Pulmonary artery endothelial cell (primary cell): ENCODE measurements at places on chromosomes 3 and 15. TPM values are rescaled to one million over a fixed set of nuclear protein-coding genes. Genes with fewer than 3 reads are reported as not detected.

DNA sequence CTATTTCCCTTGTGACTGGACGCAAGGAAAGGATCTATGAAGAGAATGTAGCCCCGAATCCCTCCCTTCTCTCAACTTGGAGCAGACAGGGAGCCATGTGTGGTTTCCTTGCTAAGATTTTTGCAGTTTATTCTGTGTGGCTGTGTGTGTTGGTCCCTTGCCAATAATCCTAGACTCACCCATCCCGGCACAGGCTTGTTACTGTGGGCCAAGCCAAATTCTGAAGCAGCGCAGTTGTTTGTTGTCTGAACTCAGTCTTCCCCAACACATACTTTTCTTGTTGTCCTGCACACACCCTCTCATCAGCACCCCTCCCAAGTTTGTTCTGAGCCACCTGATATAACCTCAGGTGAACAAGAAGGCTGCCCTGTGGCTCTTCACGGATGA is 193.3 kb upstream of the CTDSPL start:
- no peak for DNase-seq

The CLDN18 gene
- total RNA-seq = not detected in 2 replicates

DNA sequence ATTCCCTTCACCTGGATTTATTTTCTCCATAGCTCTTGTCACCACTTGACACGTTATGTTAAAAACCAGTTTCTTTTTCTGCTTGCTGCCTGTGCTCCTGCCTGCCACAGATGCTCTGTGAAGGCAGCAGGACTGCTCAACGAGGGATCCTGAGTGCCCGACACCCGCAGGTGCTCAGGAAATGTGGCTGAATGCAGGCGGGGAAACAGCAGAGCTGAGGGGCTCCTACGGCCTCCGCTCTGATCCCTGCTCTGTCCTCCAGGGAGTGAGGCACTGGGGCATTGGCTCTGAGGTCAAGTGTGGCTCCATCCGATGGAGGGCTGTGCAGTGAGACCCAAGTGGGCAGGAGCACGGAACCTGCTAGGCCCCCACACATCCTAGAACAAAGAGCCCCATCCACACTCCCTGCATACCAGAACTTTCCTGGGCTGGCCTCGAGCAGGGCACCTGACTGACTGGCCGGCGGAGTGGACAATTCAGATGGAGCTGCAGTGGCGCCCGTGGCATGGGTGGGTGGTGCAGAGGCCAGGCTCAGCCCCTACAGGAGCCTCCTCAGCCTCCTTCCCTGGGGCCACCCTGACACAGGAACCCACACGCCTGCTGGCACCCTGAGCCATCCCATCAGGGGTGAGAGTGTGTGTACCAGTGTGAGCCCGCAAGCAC is 27.9 kb downstream of the IQSEC1 start:
- DNase-seq = no peak

DNA sequence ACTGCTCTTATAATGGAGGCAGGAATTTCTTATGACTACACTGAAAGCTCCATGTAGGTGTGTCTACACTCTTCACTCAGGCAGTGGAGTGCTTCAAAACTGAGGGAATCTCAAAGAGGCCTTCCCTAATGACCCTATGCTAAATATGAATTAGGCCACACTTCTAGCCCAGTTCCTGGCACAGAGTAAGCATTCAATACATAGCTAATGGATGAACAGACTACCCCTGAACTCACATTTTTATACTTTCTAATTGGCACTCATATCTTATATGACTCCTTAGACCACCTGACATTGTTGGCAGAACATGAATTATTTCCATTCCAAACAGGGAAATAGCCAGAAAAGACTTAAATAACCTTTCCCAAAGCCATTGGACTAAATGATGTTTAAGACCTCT is 3.4 kb downstream of the RARRES1 start:
- no peak for DNase-seq

The GCSAM gene
- not detected in 2 replicates for total RNA-seq

GRCh38 chr3:156469456-156469855 is 85.5 kb downstream of the SSR3 start:
- no peak for DNase-seq

The SCN10A gene
- 0.11 and 0.20 TPM in 2 replicates for total RNA-seq

- DNase-seq = no peak
These were observed 22.0 kb upstream of the BCL2L10 start for GRCh38 chr15:52134502-52135144.

- no peak for DNase-seq
These were observed 160.5 kb upstream of the ADAMTS9 start for GRCh38 chr3:64848127-64848800.

- no peak for DNase-seq
These were observed 22.3 kb upstream of the SLMAP start for GRCh38 chr3:57733790-57734189.

DNA sequence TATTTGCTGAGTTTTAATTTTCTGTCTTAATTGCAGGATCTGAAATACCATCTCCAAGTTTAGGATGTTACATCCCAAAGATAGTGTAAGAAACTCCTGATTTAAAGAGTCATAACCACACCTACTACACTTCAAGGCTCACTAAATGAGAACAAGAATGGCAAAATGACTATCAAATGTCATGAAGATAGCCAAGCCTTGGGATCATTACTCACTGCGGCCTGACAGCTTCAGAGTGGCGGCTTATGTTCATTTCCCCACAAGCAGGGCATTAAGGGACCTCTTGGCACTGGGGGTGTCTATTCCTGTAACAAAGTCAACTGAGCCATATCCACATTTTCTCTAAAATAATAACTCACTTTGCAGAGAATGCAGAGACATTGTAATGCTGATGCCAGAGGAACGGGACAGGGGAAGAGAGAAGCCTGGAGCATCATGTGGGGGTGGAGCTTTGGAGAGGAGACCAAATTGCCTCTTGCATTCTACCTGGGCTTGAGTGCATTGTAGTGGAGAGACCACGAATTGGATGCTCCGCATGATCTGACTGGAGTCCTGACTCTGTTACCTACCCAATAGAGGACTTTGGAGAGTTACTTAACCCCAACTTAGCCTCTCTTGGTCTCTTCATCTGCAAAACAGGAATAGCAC is 219.2 kb downstream of the OPA1 start:
- no peak for DNase-seq

The GPR62 gene
- total RNA-seq = 0.07 TPM in 2 replicates

GRCh38 chr3:94115482-94115881 is 52.6 kb downstream of the NSUN3 start:
- no peak for DNase-seq

- no peak for DNase-seq
These were observed 103.1 kb downstream of the SPATA16 start for GRCh38 chr3:173037840-173038483.

DNA sequence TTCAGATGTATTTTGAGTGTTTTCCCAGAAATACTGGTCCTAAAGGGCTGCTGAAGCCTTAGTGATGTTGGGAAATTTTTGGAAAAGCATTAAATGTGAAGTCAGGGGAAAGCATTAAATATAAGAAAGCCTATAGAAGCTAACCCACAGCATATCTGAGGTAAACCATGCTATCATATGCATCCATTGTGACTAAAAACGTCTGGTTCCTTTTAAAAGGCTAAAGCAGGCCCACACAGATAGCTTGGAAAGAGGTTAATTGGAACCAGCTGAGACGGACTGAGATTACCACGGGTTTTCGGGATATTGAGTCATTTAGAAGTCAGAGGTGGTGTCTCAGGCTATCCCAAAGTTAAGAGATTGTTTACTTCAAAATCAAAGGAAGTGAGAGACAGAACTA is 78.2 kb downstream of the CYP19A1 start:
- no peak for DNase-seq

DNA sequence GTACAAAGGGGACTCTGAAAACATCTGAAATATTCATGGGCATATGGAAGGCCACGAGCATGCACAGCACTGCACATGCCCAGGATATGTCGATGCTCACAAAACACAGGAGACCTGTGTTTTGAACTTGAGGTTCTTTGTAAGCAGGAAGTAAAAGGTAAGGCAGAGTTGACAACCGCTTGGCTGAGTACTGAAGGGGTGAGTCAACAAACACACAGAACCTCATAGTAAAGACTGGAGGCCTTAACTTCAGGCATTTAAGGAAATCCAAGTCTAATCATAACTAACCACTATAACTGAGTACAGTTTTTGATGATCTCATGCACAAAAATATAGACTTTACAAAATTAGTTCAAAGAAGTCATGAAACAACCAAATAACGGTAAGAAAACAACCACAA is 80.6 kb downstream of the MYO9A start:
- DNase-seq = no peak

DNA sequence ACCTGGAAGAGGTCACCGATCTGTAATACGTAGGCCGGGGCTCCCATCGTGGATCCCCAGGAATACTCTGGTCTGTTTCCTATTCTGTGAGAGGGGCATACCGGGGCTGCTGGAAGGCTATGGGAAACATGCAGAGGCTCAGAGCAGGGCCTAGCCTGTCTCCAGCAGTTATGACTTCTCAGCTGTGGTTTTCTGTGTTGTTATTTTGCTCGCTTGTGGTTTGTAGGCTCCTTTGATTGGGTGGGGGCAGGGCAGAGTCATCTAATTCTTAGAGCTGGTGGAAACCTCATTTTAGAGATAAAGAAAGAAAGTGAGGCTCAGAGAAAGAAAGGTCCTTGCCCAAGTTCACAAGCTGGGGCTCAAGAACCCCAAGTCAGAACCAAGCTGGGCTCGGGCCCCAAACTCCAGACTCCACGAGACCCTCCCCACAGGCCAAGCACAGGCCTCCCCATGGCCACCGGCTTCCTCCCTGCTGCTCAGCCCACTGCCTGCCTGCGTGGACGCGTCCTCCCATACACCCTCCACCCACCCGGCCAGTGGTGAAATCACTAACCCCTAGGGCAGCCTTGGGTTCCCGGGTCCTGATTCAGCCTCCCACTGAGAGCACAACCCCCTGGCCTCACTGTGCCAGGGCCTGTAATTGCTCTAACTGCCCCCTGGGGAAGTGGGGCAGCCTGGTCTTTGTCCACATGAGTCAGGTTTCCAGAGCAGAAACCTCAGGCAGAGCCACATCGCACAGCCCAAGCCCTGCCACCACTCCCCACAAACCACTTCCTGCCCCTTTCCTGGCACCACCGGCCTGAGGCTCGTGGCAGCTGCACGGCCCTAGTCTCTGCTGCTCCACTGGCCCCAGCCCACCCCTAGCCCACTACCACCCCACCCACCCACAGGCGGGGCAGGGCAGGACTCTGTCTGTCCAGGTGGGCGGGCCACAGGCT is 270.8 kb downstream of the UACA start:
- no peak for DNase-seq

The GOLGA6L7 gene
- not detected in 2 replicates for total RNA-seq

The C3orf70 gene
- 0.42 and 0.99 TPM in 2 replicates for total RNA-seq

The AADACL2 gene
- not detected in 2 replicates for total RNA-seq
